ENCODE measurements at places on chromosomes 4 and X. TPM values are rescaled to one million over a fixed set of nuclear protein-coding genes. Genes with fewer than 3 reads are reported as not detected.

The SPATA4 gene
- polyA plus RNA-seq = not detected

DNA sequence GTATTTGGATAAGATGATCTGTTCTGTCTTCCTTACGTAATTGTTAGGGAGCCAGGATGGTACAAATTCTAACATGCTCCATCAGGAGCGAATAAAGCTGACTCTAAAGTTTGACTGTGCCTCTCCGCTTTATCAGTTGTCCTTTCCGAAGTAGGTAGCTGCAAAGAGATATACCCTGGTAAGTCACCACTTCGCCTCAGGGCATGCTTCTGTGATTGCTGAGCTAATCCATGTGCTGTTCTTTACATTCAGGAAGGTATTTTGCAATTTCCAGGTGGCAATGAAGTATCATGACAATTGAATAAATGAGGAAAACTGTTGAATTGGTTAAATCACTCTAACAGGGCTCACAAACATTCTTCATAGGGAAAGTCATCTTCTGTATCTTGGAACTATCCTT lies 38.9 kb downstream of the KIT start:
- no peak for DNase-seq

GRCh38 chr4:68338625-68339024 lies 11.3 kb downstream of the YTHDC1 start:
- DNase-seq = no peak

DNA sequence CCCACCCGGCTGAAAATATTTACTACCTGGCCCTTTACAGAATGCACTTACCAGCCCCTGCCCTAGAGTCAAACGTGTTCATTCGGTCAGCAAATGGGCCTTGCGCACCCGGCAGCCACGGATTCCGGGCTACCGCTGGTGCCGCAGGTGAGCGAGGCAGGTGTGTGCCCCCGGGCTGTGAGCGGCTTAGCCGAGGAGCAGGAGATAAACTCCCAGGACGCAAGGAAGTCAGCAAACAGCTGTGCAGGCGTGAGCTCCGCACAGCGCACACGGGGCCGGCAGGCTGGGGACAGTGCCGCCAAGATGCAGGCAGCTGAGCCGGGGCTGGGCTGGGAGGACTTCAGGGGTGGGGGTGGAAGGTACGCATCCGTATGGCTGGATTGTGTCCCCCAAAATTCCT lies 211.2 kb upstream of the PSAPL1 start:
- DNase-seq = no peak

DNA sequence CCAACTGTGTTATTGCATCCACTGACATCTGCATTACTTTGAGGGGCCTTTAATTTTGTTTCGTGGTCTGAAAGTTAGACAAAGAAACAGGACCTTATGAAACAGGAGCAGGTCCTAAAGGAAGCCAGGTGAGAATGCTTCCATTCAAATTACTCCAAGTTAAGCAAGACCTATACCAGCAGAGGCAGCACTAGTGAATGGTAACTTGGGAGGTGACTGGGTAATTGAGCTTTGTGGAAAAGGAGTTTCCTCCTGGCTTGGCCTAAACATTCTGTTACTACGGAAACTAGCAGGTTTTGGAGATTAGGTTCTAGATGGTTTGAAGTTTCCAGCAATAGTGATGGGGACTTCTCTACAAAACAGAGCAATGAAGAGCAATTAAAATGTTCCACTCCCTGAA lies 173.5 kb downstream of the NKX6-1 start:
- DNase-seq = no peak

- no peak for DNase-seq
These were observed 136.2 kb downstream of the CPZ start for GRCh38 chr4:8728536-8729407.

The CPLX1 gene
- not detected for polyA plus RNA-seq

The CXCL10 gene
- polyA plus RNA-seq = 15.5 TPM

The ZNF280C gene
- 8.0 TPM for polyA plus RNA-seq

- no peak for DNase-seq
These were observed 8.7 kb upstream of the ANXA5 start for GRCh38 chr4:121705521-121705920.

DNA sequence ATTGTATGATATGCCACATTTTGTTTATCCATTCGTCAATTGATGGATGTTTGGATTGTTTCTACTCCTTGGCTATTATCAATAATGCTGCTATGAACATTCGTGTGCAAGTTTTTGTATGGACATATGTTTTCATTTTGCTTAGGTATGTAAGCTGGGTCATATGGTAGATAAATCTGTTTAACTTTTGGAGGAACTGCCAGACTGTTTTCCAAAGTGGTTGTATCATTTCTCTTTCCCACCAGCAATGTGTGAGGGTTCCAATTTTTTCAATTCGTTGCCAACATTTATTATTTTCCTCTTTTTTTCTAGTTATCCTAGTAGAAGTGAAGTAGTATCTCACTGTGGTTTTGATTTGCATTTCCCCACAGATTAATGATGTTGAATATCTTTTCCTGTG lies 71.8 kb downstream of the DIAPH2 start:
- DNase-seq = no peak

The SHOX gene
- polyA plus RNA-seq = not detected

DNA sequence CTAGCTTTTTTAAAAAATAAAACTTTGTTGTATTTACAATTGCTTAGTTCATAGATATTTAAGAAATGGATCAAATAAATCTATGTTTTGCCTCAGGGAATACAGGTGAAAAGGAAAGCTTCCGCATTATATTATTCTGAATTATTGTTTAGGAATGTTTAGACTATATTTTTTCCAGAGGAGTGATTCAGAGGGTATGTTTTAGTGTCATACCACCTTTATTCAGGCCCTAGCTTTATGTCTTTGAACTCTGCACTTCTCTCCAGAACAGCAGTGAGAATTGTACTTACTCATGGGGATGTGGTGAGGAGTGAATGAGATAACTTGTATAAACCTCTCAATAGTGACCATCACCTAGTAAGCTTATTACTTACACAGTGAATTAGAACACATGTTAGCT lies 14.0 kb downstream of the SLIT2 start:
- DNase-seq = no peak

DNA sequence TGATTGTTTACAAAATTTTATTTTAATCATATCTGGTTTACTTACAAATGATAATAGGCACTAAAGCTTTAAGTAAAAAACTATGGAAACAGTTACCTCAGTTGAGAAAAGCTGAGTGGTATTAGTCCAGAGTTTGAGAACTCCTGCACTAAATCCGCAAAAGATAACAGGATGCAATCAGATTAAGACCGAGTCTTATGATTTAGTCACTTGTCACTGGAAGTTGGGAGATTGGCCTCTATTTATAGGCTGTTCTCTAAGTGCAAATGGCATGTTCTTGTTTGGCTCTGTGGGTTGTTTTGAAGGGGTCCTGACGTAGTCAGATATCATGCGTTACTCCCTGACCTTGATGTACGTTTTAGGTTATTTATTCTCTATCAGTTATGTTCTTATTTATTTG lies 6.3 kb downstream of the GPAT3 start:
- no peak for DNase-seq

The NSUN7 gene
- polyA plus RNA-seq = 0.15 TPM
